ENCODE measurements at places on chromosomes 2 and 18.
A peak's percentile ranks its signal among the peaks of the same experiment; 100 is the strongest.

GRCh38 chr2:112686348-112687217, 34.2 kb upstream of the NT5DC4 start:
- no peak for DNase-seq

DNA sequence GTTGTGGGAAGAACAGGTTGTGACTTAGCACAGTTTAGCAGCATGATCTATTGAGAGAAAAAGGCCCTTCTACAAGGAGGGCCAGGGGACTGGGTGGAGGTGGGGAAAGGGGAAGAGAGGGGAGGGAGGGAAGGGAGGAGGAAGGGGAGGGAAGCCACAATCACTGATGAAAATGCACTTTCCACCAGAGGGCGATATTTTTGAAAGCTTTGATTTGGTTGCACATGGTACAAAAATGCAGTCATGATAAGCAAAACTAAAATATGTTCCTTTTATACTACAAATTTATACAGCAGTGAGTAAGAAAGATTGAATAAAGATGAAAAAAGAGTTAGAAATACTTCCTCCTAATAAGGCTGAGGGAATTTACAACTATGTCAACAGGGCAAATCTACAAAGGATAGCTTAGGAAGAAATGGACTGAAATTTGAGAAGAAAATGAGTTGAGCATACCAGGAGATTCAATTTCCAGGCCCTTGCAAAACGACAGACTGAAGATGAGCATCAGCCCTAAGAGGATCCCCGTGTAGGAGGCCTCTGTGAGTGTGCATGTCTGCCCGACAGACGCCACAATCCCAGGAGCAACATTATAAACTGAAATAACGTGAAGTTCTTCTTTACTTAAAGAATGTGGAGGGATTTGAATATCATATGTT, 17.2 kb downstream of the SH3YL1 start:
- DNase-seq: no peak

GRCh38 chr2:188701836-188702235, 272.3 kb upstream of the COL3A1 start:
- no peak for DNase-seq

DNA sequence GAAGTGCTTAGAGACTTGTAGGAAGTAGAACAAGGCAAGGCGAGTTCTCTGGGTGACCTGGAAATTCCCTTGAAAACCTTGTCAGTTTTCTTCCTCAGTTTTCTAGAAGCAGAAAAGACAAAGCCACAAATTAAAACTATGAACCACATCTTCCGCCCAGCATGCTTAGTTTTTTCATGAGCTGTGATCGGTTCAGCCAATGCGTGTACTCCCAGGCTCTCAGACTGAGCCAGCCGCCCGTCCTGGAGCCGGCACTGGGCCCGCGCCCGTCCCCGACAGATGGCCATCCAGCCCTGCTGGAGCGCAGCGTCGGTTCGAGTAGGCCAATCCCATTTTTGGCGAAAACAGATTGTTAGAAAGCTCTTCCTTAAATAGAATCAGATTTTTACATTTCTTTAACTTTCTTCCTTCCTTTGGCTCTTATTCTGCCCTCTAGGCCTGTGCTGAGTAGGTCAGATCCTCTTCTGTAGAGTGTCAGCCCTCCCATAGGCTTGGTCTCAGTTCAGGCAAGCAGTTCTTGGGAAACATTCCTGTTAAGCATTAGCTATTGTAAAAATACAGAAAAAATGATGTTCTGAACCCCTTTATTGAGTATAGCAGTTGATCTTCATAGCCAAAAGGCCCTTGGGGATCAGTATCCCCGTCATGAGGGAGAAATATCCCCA, 112.5 kb downstream of the NCK2 start:
- DNase-seq: no peak

- DNase-seq: no peak
Measured at GRCh38 chr2:9135822-9136558, 70.6 kb upstream of the ASAP2 start.

- DNase-seq: no peak
Measured at GRCh38 chr2:225761396-225761795, 361.9 kb downstream of the NYAP2 start.

- peak; percentile 47 for DNase-seq
Measured at GRCh38 chr2:106638043-106638442, 150.9 kb downstream of the CD8B2 start.

DNA sequence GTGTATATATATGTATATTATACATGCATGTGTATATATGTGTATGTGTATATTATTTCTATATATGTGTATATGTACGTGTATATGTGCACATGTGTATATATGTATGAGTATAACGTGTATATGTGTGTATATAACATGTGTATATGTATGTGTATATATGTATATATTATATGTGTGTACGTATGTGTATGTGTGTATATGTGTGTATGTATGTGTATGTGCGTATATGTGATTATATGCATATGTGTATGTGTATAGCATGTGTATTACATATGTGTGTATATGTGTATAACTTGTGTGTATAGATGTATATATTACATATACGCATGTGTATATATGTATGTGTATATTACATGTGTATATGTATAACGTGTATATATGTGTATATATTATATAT, 32.1 kb upstream of the ID2 start:
- no peak for DNase-seq

GRCh38 chr18:22378672-22379282, 38.9 kb downstream of the CTAGE1 start:
- no peak for DNase-seq

- DNase-seq: no peak
Measured at GRCh38 chr18:56606618-56607017, 31.8 kb downstream of the TXNL1 start.

DNA sequence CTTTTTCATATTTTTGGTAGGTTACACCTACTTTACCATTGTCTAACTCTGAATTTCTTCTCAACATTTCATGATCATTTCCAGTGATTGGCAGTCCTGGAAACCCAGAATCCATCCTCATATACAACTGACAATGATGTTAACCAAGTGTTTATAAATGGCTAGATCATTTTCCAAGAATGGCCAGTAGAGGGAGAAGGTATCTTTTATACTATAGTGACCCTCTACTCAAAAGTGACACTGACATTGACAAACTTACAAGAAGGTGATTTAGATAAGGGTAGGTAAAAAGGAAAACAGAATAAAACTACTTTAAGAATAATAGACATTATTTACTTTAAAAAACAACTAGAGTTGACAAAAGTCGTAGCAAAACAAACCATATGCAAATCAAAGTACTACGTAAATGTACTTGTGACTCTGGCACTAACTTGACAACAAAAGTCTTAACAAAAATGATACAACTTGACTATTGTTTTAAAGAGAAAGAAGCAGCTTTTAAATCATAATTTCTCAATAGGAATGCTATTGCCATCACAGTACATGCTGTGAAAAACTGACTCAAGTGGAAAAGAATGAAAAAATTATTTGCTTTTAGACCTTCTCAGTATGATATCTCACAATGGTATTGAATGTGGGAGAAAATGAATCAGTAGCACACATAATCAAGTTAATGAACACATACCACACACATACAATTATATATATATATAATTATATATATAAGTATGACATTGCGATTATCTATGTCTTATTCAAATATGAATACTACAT, 76.6 kb upstream of the GRB14 start:
- no peak for DNase-seq

GRCh38 chr2:237324837-237325236, 89.1 kb downstream of the COL6A3 start:
- DNase-seq: no peak

GRCh38 chr2:240325016-240326007, 110.2 kb upstream of the GPC1 start:
- DNase-seq: no peak

DNA sequence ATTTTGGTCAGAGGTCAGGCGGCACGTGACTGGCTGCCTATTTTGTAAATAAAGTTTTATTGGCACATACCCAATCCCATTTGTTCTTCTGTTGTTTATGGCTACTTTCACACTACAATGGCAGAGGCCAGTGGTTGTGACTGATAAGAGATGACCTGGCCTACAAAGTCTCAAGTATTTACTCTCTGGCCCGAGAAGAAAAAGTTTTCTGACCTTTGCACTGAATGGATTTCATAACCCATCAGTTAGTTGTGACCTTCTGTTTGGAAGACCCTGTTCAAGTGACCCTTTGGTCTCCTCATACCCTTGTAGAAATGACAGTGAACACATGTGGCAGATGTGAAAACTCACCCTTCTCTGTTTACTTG, 121.4 kb upstream of the MGAT5 start:
- DNase-seq: no peak

GRCh38 chr2:111068435-111069058, 52.2 kb upstream of the BCL2L11 start:
- no peak for DNase-seq

- DNase-seq: no peak
Measured at GRCh38 chr2:196500686-196501431, 138.7 kb upstream of the CCDC150 start.

GRCh38 chr2:218904176-218904575, 23.5 kb downstream of the WNT10A start:
- DNase-seq: no peak

- DNase-seq: no peak
Measured at GRCh38 chr2:33051586-33052360, 105.0 kb downstream of the LTBP1 start.

DNA sequence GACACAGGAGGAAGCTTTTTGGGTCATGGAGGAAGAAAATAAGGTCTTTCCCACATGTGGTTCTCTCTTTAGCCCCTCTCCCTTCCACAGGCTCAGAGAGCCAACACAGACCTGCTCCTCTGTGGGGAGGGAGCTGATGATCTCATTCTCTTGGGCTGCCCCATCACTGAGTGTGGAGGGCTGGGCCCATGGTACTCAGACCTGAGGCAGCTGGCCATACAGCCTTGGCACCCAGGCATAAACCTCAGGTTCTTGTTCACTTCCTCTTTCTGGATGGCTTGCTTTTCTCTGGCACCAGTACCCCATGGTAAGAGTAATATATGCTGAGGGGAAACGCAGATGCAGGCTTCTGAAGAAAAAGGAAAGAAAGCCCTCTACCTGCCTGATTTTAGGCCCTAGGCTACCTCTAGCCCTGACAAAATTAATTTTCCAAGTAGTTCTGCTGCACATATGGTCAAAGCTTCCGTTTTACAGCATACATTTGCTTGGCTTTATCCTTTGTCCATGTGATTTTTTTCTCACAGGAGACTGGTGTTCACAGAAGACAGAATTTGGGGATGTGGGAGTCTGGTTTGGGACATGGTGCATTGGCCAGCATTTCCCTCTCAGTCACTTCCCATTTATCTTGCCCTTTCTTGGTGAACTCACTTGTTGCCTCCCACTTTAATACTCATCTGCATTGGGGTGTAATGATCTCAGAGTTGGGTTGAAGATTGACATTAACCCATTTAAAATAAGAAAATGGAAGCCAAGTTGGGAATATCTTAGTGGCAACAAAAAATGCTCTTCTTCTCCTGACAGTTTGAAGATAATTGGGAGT, 11.1 kb downstream of the DHRS9 start:
- no peak for DNase-seq

GRCh38 chr18:24322584-24323136, 75.0 kb downstream of the OSBPL1A start:
- DNase-seq: no peak

GRCh38 chr2:240584486-240585031, 2.0 kb upstream of the CAPN10 start:
- no peak for DNase-seq

DNA sequence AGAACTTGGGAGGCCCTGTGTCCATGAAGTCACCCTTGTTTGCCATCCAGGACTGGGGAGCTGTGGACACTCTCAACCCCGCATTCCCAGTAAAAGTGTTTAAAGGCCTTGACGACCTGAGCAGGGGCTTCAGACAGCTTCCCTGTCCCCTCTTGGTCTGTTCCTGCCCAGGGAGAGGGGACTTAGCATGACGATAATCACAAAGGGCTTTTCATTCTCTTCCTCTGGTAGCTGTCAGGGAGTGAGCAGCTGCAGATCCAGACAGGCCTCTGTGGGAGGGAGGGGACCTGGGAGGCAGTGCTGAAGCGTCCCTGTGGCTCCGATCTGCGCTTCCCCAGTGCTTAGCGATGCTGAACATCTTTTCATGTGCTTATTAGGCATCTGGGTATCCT, 77.8 kb upstream of the HS6ST1 start:
- no peak for DNase-seq

GRCh38 chr2:127638361-127639110, 7.4 kb upstream of the GPR17 start:
- DNase-seq: no peak

DNA sequence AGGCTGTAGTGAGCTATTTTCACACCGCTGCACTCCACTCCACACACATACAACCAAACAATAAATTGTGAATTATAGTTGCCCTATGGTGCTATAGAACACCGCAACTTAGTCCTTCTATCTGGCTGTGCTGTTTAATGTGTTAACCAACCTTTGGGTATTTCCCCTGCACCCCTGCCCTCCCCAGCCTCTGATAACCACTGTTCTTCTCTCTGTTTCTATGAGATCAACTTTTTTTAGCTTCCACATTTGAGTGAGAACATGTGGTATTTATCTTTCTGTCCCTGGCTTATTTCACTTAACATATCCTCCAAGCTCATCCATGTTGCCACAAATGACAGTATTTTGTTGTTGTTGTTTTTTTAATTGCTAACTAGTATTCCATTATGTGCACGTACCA, 32.5 kb downstream of the TET3 start:
- no peak for DNase-seq

DNA sequence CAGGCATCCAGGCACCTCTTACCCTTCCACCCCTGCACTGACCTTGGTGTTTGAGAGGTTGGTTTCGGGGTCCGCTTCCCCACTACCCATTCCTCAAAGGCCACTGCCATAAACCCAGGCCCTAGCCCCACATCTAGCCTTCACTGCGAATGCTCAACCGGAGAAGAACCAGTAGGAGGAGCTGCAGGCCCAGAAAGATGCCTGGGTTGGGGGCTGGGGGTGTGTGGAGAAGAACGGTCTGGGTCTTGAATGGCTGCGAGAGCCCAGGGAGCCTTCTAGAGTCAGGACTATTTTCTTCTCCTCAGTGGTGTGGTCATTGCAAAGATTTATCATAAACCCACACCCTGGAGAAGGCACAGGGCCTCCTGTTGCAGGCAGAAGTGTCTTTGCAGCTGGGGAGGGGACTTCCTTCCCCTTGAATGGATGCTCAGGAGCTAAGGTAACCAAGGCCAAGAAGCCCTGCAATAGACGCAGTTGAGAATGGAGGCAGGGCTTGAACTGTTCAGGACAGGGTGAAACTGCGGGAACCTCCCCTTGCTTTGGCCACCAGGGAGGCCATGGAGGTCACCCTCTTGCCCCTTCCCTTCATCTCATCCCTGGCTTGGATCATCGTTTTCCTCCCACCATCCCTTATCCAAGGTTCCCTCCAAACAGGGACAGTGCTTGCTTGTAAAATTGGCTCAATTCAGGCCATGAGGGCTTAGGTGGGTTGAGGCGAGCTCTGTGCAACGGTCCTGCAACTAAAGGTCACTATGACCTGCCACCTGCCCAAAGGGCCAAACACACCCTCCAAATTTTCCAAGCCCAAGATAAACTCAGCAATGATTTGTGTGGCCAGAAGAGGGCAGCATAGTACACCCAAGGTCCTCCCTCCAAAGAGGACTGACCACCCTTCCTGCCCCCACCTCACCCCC, 20.9 kb downstream of the THNSL2 start:
- no peak for DNase-seq

GRCh38 chr18:79413426-79413825, 17.7 kb downstream of the NFATC1 start:
- DNase-seq: no peak

- no peak for DNase-seq
Measured at GRCh38 chr2:175180701-175181103, 808 bp downstream of the ATP5MC3 start.

All from SHP77 treated with DMSO at 0.1 percent for 48 hours (cell line).